Dermis lymphatic vessel endothelial cell (primary cell): ENCODE measurements at places on chromosomes 16 and 17. TPM values are rescaled to one million over a fixed set of nuclear protein-coding genes. Genes with fewer than 3 reads are reported as not detected.

CACNA1G gene
- total RNA-seq, result not detected in 2 replicates

SOCS3 gene
- total RNA-seq, result 67.0 and 105 TPM in 2 replicates

CLEC3A gene
- not detected in 2 replicates for total RNA-seq

LYZL6 gene
- not detected in 2 replicates for total RNA-seq

CA4 gene
- total RNA-seq, result 5.6 and 31.1 TPM in 2 replicates

TNFRSF17 gene
- total RNA-seq, result not detected in 2 replicates

RAB37 gene
- 0.22 and 0.26 TPM in 2 replicates for total RNA-seq

SDR42E2 gene
- total RNA-seq, result 0.17 and 0.43 TPM in 2 replicates

PPM1D gene
- 25.3 and 32.6 TPM in 2 replicates for total RNA-seq

ATP2A3 gene
- total RNA-seq, result 0.09 and 0.11 TPM in 2 replicates
